ENCODE measurements at places on chromosomes 2 and 18. TPM values are rescaled to one million over a fixed set of nuclear protein-coding genes. Genes with fewer than 3 reads are reported as not detected.

DNA sequence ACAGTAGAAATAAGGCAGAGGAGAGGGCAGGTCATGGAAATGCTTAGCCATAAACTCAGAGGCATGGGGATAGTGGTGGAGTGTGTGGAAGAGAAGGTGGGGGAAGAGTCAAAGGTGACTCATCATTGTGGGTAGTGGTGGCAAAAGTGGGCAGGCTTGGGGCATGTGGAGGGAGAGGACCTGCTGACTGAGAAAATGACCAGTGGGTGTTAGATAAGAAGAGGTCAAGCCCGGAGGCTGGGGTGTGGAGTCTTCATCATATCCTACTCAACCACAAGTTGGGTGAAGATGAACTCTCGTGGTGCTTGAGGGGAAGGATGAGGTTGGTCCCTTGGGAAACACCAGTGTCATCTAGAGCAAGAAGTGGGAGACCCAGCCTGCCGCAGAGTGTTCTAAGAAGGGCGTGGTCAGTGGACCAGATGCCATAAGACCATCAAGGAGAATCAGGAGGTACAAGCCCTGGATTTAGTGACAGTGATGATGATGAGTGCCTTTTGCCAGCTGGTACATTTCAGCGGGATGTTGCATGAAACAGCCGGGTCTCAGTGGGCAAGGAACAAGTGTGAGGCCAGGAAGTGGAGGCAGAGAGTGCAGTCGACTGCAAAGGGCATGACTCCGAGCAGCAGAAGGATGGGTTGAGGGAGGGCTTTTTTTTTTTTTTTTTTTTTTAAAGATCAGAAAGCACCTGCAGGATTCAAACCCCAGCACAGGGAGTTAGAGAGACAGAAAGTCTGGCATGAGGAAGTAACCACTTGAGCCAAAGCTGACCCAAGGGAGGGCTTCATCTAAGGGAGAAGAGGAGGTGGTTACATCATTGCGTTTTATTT is 122.6 kb upstream of the SPRED2 start:
- H3K36me3 ChIP-seq = no peaks in the 10 kb centered on the region
- no peak overlapping the region for H3K27ac ChIP-seq
- no peak overlapping the region for H3K4me3 ChIP-seq
- no peak for ATAC-seq

GRCh38 chr2:231617059-231617926 is 24.6 kb downstream of the TEX44 start:
- no peaks in the 10 kb centered on the region for H3K27me3 ChIP-seq
- H3K36me3 ChIP-seq = no peaks in the 10 kb centered on the region
- H3K27ac ChIP-seq = no peak overlapping the region
- peaks cover 5% of the 10 kb centered on the region for H3K4me1 ChIP-seq

GRCh38 chr2:206983161-206983859 is 44.0 kb downstream of the CPO start:
- H3K4me1 ChIP-seq = no peaks in the 10 kb centered on the region
- H3K4me3 ChIP-seq = no peak overlapping the region
- no peak overlapping the region for H3K27ac ChIP-seq

GRCh38 chr2:25700221-25700660 is 26.9 kb upstream of the DTNB start:
- no peaks in the 10 kb centered on the region for H3K4me1 ChIP-seq
- ATAC-seq = no peak
- no peak overlapping the region for H3K27ac ChIP-seq
- H3K36me3 ChIP-seq = no peaks in the 10 kb centered on the region
- no peak overlapping the region for H3K4me3 ChIP-seq

GRCh38 chr2:158746488-158746887 is 48.6 kb upstream of the DAPL1 start:
- no peak for ATAC-seq
- no peaks in the 10 kb centered on the region for H3K36me3 ChIP-seq
- no peaks in the 10 kb centered on the region for H3K4me1 ChIP-seq
- no peak overlapping the region for H3K4me3 ChIP-seq
- no peak overlapping the region for H3K27ac ChIP-seq
- peaks cover 49% of the 10 kb centered on the region for H3K27me3 ChIP-seq

DNA sequence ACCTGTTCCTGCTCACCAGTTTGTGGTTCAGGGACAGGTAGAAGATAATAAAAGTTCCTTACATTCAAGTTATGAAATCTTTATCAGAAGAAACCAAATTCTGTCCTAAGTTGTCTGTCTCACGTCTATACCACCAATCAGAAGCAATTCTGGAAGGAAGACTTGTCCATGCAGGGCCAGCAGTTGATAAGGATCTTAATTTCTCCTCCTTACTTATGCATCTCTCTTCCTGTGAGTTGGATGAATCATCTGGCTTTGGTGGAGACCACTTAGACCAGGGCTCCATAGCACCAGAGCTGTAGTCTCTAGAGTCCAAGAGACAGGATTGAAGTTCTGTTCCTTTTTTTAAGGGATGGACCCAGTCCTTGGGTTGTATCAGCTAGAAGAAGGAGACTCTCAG is 106.5 kb downstream of the APOB start:
- no peaks in the 10 kb centered on the region for H3K27me3 ChIP-seq
- H3K4me3 ChIP-seq = no peak overlapping the region
- H3K4me1 ChIP-seq = peaks cover 3% of the 10 kb centered on the region

- H3K27ac ChIP-seq = no peak overlapping the region
- H3K4me3 ChIP-seq = no peak overlapping the region
- ATAC-seq = no peak
- H3K27me3 ChIP-seq = no peaks in the 10 kb centered on the region
- H3K36me3 ChIP-seq = no peaks in the 10 kb centered on the region
These were observed 281.0 kb downstream of the PRKCE start for GRCh38 chr2:45932278-45932975.

- H3K27ac ChIP-seq = no peak overlapping the region
- no peaks in the 10 kb centered on the region for H3K36me3 ChIP-seq
- peaks cover 32% of the 10 kb centered on the region for H3K27me3 ChIP-seq
- ATAC-seq = no peak
- no peak overlapping the region for H3K4me3 ChIP-seq
These were observed 729 bp downstream of the TM4SF20 start for GRCh38 chr2:227378371-227378782.

DNA sequence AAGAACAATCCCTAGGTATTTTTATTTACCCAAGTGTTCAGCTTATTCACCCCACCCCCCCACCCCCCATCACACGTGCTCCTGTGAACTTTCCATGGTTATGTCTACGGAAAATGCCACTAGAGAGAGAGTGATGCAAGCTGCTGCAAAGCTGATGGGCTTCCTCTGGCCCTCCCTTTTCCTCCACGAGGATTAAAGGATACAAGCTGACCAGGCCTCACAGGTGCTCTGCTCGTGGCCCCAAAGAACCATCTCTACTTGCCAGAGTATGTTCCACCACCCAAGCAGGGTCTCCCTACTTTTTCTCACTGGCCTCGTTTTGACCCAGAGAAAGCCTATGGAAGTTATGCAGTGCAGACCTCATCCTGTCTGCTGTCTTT is 342.6 kb downstream of the CELF4 start:
- no peak overlapping the region for H3K27ac ChIP-seq
- no peak overlapping the region for H3K4me3 ChIP-seq
- ATAC-seq = no peak
- no peaks in the 10 kb centered on the region for H3K36me3 ChIP-seq
- no peaks in the 10 kb centered on the region for H3K4me1 ChIP-seq
- no peaks in the 10 kb centered on the region for H3K27me3 ChIP-seq

DNA sequence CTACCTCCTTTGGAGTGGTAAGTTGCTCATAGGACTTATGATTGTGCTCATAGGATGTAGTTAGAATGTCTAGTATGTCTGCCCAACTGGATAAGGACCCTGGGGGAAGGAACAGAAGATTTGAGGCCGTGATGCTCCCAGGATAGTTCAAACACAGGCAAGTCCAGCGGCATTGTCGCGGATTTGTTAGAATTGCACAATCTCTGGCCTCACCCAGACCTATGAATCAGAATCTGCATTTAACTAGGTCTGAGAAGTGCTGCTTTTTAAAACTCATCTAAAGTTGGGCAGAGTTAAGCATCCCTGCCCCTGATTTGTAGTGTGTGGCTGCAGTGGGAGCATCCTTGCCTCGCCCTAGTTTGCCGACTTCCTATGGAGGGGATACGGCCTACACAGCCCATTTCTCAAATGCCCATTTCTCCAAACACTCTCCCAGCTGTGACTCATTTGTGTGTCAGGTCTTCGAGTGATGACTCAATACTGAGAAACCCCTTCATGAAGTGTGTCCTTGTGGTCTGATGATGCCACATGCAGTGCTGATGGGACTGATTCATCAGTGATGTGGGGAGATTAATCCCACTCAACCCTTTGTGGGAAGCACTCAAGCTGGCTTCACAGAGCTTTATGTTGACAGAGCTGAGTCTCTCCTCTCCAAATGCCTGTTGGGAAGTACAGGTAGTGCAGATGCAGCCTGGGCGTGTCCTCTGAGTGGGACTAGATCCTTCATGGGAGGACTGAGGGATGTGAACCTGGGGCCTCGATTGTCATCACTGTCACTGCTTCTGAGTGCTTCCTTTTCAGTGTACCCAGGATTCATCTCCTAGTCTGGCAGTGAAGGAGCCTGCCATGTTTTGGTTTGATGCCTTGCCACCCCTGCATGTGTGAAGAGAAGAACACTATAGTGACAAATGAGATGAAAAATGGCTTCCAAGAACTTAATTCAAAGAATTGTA is 18.7 kb downstream of the SMIM21 start:
- ATAC-seq = no peak
- H3K4me1 ChIP-seq = no peaks in the 10 kb centered on the region
- H3K27ac ChIP-seq = no peak overlapping the region
- H3K36me3 ChIP-seq = no peaks in the 10 kb centered on the region
- no peak overlapping the region for H3K4me3 ChIP-seq

DNA sequence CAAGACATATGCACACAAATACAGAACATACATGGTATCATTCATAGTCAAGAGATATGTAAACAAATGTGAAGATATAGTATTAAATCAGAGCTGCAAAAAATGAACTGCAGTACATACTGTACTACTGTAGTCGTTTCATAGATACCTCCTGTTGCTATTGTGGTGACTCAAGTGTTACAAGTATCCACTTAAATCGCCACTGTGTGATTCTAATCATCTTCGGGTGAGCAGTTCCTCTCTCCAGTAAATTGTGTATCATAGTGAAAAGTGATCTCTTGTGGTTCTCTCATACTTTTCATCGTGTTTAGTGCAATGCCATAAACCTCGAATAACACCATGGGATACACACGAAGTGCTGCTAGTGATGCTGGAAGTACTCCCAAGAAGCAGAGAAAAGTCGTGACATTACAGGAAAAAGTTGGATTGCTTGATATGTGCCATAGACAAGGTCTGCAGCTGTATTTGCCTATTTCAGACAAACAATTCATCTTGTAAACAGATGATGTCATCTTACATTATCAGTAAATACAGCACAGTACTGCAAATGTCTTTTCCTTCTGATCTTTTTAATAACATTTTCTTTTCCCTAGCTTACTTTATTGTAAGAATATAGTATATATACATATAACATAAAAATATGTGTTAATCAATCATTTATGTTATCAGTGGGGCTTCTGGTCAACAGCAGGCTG is 222.2 kb downstream of the BCL11A start:
- no peak overlapping the region for H3K4me3 ChIP-seq
- no peaks in the 10 kb centered on the region for H3K4me1 ChIP-seq
- H3K27ac ChIP-seq = no peak overlapping the region

DNA sequence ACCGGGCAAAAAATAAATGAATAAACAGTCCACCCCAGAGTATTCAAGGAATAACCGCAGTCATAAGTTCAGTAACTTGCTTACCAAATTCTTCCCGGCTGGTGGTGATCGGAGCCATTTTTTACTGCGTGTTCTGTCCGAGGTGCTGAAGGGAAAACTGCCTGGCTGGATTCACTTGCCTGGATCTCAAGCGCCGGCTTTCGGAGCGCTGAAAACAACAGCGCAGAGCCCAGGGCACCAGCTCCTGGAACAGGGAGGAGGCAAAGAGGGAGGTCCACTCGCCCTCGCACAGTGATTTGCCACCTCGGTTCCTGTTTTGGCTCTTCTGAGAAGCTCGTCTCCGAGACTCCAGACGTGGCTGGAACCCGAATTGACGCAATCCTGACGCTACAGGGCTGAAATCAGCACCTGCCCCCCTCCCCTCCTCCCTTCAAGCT is at the start of gene SYT4:
TSS of gene SYT4 (minus strand) at position 327 of the 437 bp plus-strand sequence. CDS start at position 118, 209 bp downstream.
- no peaks in the 10 kb centered on the region for H3K36me3 ChIP-seq
- no peak within 1 kb of the TSS for H3K27ac ChIP-seq
- H3K4me1 ChIP-seq = no peaks in the 10 kb centered on the region
- peaks cover 14% of the 10 kb centered on the region for H3K27me3 ChIP-seq

- no peaks in the 10 kb centered on the region for H3K27me3 ChIP-seq
- H3K36me3 ChIP-seq = no peaks in the 10 kb centered on the region
These were observed 91.4 kb upstream of the PXDN start for GRCh38 chr2:1835581-1836201.

DNA sequence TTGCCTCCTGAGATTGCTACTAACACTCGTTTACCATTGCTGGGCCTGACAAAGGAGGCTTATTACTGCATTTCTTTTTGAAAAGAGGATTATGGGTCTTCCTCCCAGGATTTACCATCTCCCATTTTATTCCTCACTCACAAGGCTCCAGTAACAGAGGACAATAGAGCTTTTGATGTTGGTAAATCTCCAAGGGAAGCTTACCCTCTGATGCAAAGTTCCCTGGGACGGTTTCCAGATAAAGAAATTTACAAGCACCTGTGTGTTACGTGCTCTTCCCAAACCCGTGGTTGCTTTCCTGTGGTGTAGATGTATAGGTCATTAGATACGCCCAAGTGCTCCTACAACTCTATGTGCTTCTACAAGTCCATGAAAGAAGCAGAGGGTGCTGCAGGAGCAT is 17.1 kb downstream of the VSNL1 start:
- H3K27me3 ChIP-seq = no peaks in the 10 kb centered on the region
- no peak for ATAC-seq
- H3K4me3 ChIP-seq = no peak overlapping the region
- no peaks in the 10 kb centered on the region for H3K36me3 ChIP-seq

DNA sequence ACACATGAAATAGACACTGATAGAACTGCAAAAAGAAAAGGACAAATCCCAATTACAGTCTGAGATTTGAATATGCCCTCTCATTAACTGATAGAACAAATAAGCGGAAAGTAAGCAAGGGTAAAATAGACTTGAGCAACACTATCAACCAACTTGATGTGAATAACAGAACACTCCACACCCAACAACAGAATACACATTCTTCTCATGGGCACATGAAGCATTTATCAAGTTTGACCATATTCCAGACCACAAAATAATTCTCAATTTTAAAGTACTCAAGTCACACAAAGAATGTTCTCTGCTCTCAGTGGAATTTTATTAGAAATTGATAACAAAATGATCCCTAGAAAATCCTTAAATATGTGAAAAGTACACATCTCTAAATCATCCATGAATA is 19.0 kb downstream of the ETAA1 start:
- ATAC-seq = no peak
- H3K27ac ChIP-seq = no peak overlapping the region
- peaks cover 4% of the 10 kb centered on the region for H3K36me3 ChIP-seq
- H3K27me3 ChIP-seq = no peaks in the 10 kb centered on the region
- H3K4me3 ChIP-seq = no peak overlapping the region

TNP1 gene
- total RNA-seq = not detected

KCNF1 gene
- 29.1 TPM for total RNA-seq

IL36G gene
- total RNA-seq = not detected

HOXD9 gene
- 2.9 TPM for total RNA-seq

ADAM23 gene
- total RNA-seq = 4.0 TPM

HOXD1 gene
- total RNA-seq = 0.54 TPM

VWA3B gene
- not detected for total RNA-seq

MOGAT1 gene
- total RNA-seq = not detected
